ENCODE measurements at places on chromosomes 3 and 15. TPM values are rescaled to one million over a fixed set of nuclear protein-coding genes. Genes with fewer than 3 reads are reported as not detected.

Gene FES
- total RNA-seq: 0.88 TPM

Gene STAB1
- total RNA-seq: not detected

Gene DLL4
- total RNA-seq: 0.10 TPM

Gene CLRN1
- not detected for total RNA-seq

Gene KBTBD12
- not detected for total RNA-seq

Gene CRYGS
- total RNA-seq: 0.10 TPM

Gene SUCNR1
- 1.2 TPM for total RNA-seq

Gene SKOR1
- total RNA-seq: not detected

Gene FHIT
- total RNA-seq: 0.87 TPM

DNA sequence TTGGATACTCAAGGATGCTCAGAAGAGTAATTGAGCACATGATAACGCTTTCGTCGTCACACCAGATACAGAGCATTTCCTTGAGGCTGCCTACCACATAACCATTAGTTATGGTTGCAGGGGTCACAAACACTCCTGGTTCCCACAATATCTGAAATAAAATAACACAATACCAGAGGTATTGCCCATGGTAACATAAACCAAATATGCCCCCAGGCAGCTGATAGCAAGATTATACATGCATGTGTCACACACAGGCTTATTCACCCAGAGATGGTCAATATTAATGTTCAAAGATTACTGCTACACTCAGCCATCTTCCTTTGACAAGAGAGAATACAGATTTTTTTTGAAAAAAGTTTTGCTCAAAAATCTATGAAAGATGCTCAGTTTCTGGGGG is 7.3 kb downstream of the RPL39L start:
- no peak for DNase-seq

GRCh38 chr3:170956647-170957046 is 48.2 kb upstream of the EIF5A2 start:
- DNase-seq: no peak

DNA sequence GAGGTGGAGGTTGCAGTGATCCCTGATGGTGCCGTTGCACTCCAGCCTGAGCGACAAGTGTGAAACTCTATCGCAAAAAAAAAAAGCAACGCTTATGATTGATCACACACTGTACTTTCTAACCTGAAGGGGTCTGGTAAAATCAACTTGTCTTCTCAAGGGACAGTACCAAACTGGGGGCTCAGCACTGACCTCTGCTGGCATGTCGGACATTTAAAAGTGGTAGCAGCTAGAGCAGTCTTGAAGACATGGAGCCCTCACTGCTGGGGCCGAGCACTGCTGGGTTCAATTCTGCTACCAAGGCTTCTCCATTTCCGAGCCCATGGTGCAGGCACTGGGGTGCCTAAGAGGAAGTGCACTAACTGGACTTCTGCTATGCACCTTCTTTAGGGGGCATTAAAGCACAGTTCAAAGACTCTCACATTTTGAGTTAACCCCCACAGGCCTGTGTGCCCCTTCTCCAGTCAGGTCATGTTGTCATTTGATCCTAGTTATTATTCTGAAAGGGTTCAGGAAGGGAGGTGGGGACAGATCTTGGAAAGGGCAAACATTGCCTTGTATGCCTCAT is 26.4 kb upstream of the LAMP3 start:
- DNase-seq: peak; percentile 46

DNA sequence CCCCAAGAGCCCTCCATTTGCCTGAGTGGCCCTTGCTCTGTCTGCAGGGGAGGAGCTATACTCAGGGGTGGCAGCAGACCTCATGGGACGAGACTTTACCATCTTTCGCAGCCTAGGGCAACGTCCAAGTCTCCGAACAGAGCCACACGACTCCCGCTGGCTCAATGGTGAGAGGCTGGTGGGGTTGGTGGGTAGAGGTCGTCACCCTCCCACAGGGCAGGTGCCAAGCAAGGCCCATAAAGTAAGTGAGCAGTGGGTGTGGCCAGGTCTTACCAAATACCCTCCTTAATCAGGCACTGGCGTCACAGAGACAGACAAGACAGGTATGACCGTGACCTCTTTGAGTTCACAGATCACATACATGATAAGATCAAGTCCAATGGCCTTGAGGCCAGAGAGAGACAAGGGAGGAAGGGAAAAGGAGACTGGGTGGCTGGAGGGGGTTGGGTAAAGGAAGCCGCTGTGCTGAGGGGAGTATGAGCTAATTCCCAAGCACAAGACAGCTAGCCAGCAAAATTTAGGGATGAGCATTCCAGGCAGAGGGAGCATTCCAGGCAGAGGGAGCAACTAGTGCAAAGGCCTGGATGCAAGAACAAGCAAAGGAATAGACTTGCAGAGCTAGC is 2.5 kb downstream of the SEMA3B start:
- DNase-seq: no peak

- DNase-seq: peak; percentile 64
These were observed 258.9 kb downstream of the UACA start for GRCh38 chr15:70504299-70504951.

GRCh38 chr3:68915973-68916372 is 16.4 kb downstream of the TAFA4 start:
- DNase-seq: no peak

DNA sequence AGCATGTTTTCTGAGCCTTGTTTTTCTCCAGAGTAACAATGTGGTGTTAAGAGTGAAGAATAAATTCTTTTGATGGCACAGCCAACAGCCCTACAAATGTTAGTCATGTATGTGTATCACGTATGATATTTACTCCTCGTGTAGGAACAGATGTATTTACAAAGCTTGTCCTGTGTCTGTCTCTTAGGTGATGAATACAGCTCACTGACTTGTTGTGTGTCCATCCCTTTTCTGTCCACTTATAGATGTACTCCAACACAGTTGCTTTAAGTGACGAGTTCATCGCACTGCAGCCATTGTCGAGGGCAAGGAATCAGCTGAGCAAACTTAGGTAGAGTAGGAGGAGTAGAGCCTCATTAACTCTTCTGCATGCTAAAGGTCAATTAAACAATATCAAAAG is 78.1 kb downstream of the DCUN1D1 start:
- no peak for DNase-seq

DNA sequence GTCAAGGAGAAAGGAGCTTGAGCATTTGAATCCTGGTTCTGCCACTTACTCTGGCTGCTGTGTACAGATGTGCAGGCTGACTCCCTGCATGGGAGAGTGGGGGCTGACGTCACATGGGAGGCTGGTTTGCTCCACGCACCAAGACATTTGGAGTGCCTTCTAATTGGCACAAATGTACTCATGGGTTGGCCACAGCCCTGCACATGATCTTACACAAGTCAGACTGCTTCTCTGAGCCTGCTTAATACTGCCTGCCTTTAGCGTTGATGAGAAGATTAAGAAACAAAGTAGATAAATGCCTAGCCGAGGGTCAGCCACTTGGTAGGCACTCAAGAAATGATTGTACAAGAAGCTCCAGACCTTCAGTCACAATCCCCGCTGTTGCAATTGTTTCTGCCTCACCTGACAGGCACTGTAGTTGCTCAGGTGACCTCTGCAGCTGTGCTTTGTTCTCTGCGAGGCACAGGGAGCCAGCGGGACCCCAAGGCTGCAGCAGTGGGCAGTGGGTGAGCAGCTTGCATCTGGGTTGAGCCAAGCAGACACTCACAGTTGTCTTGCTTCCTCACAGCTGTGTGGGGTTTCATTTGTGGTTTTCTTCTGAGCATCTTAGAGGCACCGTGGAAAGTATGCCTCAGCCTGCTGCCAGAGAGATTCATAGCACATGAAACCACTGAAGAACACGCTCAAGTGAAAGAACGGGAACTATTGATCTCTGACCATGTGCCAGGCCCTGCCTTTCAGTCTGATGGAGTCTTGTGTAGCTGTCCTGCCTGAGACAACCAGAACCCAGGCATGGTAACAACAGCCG is 33.1 kb downstream of the GRK7 start:
- DNase-seq: no peak

DNA sequence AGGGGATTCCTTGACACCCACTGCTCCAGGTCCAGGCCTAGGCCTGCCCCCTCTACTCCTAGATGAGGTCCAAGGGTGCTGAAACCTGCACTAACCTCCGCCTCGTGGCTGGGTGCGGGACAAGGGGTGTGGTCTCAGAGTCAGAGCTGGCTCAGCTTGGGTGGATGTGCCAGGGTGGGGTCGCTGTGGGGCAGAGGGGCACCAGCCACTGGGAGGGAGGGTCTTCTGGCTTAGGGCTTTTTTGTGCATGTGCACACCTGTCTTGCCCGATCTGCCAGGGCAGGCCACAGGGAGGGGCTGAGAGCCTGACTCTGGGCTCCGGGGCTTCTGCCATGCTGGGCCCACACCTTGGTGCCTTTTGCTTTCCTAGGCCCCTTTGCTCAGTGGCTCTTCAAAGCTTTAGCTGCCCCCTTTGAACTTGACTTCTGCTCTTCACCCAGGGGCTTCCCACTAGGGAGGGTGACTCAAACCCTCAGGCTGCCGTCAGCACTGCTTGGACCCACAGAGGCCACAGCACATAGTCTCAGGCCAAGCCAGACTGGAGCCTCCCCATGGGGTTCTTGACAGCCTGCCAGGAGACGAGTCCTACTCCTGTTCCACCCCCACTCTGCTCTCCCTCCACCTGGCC is 73.0 kb downstream of the KLF13 start:
- no peak for DNase-seq

DNA sequence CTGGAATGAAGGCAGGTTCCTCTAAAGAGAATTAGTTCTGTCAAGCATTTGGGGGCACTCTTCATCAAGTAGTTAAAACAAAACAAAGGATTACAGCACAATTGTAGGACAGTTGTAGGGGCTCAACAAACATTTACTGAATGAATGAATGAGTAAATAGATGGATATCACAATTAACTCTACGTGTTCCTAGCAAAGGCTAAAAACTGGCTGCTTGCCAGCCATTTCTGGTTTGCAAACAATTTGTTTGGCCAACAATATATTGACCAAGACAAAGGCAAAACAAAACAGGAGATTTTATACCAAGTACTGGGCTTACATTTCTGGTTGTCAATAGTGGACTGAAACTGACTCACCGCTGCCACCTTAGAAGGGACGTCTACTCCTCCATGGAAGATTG is 116.8 kb downstream of the ZNF280D start:
- DNase-seq: no peak

DNA sequence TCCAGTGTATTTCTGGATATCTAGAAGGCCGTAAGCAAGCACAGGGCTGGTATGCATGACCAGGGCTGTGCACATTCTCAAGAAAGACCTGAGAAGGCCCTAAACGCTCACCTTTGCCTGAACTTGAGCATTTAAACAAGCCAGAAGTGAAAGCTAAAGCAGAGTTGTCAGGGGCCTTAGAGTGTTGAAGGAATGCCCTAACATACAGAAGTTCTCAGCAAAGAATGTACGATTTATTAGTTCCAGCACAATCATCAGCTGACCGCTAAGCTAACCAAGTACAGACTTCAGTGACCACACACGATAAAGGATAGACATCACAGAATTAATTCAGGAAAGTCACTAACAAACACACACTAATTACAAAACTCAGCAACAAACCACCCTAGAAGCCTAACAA is 8.7 kb downstream of the HLTF start:
- no peak for DNase-seq

DNA sequence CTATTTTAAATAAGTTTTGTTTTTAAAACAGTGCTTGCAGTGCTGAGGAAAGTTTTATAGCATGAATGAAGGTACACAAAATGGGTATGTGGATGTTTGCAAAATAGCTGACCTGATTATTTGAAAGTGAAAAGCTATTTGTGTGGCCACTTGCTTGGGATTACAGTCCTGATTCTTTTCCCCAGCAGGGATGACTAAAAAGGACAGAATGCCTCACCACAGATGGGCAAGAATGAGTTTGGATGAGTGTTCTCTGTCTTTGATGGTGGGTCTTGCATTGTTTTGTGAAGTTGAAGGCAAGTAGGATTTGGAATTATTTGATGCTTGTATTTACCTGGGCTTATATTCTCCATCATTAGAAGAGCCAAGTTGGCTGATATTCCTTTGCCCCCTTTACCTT is 48.8 kb upstream of the MEIS2 start:
- no peak for DNase-seq

DNA sequence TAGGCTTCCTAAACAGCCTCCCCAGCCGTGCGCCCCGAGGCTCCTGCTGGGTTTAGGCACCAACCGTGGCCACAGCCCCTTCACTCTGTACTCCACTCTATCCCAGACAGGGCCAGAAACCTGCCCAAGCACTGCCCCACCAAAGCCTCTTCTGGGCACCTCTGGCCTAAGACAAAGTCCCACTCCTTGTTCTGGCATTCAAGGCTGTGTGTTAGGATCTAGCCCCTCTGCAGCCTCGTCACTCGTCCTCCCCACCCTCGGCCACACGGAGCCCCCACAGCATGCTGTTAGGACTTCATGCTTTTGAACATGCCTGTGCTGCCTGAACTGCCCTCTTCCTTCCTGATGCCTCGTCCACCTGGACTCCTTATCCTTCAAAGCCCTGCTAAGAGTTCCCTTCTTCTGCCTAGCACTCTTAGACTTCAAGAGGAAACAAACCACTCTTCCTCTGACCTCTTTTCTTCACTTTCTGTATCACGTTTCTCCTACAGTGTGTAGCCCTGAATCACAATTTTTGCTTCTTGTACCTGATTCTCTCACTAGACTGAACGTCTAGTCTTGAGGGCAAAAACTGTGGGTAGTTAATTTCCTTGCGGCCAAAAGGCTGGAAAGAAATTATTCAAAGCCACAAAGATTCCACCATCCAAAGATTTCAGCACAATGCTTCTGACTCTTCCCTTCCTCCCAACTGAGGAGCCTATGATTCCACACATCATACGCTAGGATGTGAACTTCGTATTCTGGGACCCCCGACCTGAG is 28.6 kb downstream of the WNT7A start:
- DNase-seq: no peak

- DNase-seq: no peak
These were observed 27.6 kb downstream of the CPOX start for GRCh38 chr3:98565843-98566242.

GRCh38 chr15:50624616-50625168 is 61.9 kb downstream of the TRPM7 start:
- DNase-seq: no peak

DNA sequence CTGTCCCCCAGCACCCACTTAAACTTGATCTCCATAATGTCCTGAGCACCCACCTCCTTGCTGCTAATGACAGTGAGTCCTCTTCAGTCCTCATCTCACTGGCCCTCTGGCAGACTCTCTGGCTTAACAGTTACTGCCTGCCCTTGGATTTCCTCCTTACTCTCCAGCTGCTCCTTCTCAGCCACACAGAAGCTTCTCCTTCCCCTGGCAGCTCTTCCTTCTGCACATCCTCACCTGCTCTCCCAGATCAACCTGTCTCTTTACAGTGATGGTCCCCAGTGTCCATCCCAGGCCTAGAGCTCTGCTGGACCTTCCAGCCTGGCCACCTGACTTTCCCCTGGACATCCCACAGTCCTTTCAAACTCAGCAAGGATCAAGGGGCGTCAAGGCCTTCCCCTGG is 47.4 kb upstream of the SMAD3 start:
- DNase-seq: no peak
